CD4-positive, alpha-beta memory T cell (primary cell): ENCODE measurements at places on chromosomes 5 and 9. TPM values are rescaled to one million over a fixed set of nuclear protein-coding genes. Genes with fewer than 3 reads are reported as not detected.

CDX1 gene
- not detected for total RNA-seq

PCDHB14 gene
- total RNA-seq: 0.15 TPM

GFM2 gene
- total RNA-seq: 21.3 TPM

TTC23L gene
- total RNA-seq: not detected

SLC27A6 gene
- not detected for total RNA-seq

MUSK gene
- not detected for total RNA-seq

LPAR1 gene
- total RNA-seq: not detected

FGD3 gene
- 272 TPM for total RNA-seq

- H3K4me3 ChIP-seq: no peak overlapping the region
- no peaks in the 10 kb centered on the region for H3K4me1 ChIP-seq
- DNase-seq: no peak
These were observed 552.6 kb downstream of the CCDC171 start for GRCh38 chr9:16105168-16106020.

GRCh38 chr5:58666598-58667581, 84.0 kb downstream of the RAB3C start:
- H3K4me3 ChIP-seq: no peak overlapping the region
- no peak overlapping the region for H3K27ac ChIP-seq

DNA sequence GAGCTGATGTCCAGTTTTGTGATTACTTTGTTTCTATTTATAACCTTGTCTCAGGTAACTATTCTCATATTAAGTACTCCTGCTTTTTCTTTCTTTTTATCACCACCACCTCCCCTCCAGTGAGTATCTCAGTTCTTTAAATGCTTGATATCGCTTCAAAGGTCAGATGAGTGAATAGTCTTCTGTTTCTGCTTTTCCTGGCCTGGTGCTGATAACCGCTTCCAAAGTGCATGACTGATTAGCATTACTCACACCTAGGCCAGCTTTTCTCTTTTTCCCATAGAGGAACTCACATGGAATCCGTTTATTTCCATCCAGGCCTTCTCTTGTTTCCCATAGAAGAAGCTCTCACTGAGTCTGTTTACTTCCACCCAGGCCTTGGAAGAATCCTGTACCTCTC, 3.2 kb downstream of the SLC36A1 start:
- H3K4me3 ChIP-seq: no peak overlapping the region
- DNase-seq: no peak
- H3K4me1 ChIP-seq: peaks cover 23% of the 10 kb centered on the region
- H3K27me3 ChIP-seq: peaks cover 3% of the 10 kb centered on the region
- H3K36me3 ChIP-seq: no peaks in the 10 kb centered on the region

DNA sequence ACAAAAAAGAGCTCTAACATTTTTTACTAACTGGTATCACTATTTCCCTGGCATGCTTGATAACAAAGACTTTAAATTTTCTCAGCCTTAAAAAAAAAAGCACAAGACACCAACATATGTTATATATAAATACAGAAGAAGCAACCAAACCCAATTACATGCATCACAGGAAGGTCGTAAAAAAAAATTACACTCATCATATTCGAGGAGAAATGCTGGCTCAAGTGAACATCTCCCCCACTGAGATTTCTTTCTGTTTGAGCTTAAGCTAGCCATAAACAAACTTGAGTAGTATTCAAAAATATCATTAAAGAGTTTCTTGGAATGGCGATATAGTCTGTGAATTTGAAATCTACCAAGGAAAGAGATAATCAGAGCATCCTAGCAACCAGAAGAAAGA, 7.5 kb upstream of the MSH3 start:
- DNase-seq: no peak
- H3K36me3 ChIP-seq: peaks cover 14% of the 10 kb centered on the region
- H3K27me3 ChIP-seq: no peaks in the 10 kb centered on the region
- H3K4me1 ChIP-seq: no peaks in the 10 kb centered on the region
- H3K4me3 ChIP-seq: no peak overlapping the region

- H3K4me3 ChIP-seq: no peak overlapping the region
- H3K36me3 ChIP-seq: no peaks in the 10 kb centered on the region
- no peak for DNase-seq
- H3K27me3 ChIP-seq: no peaks in the 10 kb centered on the region
- H3K27ac ChIP-seq: no peak overlapping the region
- no peaks in the 10 kb centered on the region for H3K4me1 ChIP-seq
These were observed 31.3 kb upstream of the MATR3 start for GRCh38 chr5:139262059-139262741.

DNA sequence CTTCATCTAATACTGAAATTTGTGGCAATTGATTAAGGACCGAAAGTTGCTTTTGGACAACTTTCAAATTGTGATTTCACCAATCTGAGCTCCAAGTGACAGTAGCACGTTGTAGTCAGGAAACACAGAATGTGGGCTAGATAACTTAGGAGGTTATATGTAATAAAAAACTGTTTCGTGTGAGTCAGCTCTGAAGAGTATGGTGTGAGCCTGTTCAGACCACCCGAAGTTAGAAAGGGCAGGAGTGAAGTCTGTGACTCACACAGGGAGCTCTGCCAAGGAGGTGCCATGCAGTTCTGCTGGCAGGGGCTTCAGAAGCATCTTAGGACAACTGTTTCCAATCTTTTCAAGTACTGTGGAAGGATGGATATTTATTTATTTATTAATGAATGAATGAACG, 16.4 kb upstream of the ZBTB34 start:
- DNase-seq: no peak
- H3K4me1 ChIP-seq: no peaks in the 10 kb centered on the region
- no peak overlapping the region for H3K4me3 ChIP-seq
- no peaks in the 10 kb centered on the region for H3K36me3 ChIP-seq
- no peaks in the 10 kb centered on the region for H3K27me3 ChIP-seq
- no peak overlapping the region for H3K27ac ChIP-seq

DNA sequence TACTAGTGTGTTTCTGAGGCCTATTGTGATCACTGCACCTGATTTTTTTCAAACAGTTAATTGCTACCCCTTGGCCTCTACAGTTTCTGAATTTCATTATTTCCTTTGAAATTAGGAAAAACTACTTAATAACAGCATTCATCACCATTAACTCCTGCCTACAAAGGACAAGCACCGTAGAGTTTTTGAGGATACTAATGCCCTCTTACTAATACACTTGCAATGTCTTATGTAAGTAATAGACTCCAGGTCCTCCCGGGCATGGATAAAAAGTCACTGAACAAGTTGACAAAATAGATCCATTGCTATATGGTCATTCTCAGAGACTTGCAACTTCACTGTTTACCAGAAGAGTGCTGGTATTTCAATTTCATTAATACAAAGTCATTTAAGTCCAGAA, 1172.5 kb downstream of the CDH12 start:
- no peaks in the 10 kb centered on the region for H3K4me1 ChIP-seq
- H3K4me3 ChIP-seq: no peak overlapping the region
- H3K27ac ChIP-seq: no peak overlapping the region
- no peaks in the 10 kb centered on the region for H3K27me3 ChIP-seq
- no peaks in the 10 kb centered on the region for H3K36me3 ChIP-seq

DNA sequence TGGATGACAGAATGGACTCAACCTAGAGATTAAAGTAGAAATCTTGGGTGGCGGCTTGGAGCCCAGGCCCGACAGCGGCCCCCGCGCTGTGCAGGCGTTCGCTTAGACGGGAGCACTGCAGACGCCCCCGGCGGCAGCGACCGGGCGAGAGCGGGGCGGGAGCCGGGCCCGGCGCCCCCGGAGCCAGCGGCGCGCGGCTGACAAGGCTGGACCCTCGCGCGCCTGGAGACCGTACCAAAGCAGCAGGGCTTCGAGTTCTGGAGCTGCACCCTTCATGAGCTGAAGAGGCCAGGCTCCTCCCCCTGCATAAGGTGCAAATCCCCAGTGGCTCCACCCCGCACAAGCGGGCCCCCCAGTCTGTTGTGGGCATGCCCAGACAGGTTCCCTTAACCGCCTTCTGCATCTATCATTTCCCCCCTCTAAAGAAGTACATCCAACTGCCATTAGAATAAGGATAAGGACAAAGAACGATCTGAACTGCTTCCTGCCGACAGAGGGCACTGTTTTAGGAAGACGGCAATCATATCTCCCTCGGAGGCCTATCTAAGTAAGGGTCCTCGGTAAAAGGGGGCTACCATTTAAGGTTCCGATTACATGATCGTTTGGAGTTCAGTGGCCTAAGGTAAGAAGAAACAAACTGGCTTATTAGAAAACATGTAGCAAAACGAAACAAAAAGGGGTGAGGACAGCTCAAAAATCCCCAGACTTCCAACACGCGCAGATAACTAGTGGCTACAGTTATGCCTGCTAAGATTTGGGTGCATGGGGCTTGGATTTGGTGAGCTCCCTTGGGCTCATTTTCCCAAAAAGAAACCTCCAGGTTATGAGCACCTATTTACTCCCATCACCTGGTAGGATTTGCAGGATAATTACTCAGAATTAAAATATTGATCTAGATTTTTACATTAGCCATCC, 66.3 kb downstream of the RGMB start:
- H3K27ac ChIP-seq: no peak overlapping the region
- no peak overlapping the region for H3K4me3 ChIP-seq
- DNase-seq: no peak
- H3K27me3 ChIP-seq: no peaks in the 10 kb centered on the region

DNA sequence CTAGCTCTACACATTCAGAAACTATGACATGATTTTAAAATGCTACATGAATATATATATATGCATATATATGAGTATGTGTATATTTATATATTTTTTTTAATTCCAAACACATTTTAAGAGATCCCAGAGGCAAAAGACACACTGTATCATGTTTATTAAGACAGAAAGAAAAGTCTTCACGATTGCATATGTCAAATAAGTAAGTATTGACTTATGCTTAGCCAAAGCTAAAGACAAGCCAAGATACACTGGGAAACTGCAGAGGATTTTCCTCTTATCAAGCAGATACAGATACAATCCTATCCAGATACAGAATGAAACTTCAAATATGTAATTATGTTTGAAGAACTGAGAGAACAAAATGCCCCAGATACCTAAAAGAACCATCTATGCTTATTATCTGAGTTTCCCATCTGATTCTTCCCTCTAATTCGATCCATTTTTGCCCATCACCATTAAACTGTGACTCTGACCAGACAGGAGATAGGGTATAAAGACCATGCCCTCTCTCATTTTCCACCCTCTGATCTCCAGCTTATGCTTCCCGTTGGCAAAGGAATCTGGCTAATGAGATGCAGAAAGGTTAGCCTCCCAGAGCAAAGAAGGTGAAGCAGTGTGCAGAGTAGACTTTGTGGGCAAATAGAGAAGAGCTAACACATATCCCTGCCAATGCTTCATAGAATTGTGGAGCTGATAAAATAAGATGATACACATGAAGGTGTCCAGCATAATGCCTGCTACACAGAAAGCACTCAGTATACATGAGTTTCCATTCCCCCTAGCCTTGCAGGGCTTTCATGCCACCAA, 131.0 kb upstream of the TARS1 start:
- H3K36me3 ChIP-seq: no peaks in the 10 kb centered on the region
- H3K4me3 ChIP-seq: no peak overlapping the region
- no peak overlapping the region for H3K27ac ChIP-seq
- H3K4me1 ChIP-seq: no peaks in the 10 kb centered on the region

DNA sequence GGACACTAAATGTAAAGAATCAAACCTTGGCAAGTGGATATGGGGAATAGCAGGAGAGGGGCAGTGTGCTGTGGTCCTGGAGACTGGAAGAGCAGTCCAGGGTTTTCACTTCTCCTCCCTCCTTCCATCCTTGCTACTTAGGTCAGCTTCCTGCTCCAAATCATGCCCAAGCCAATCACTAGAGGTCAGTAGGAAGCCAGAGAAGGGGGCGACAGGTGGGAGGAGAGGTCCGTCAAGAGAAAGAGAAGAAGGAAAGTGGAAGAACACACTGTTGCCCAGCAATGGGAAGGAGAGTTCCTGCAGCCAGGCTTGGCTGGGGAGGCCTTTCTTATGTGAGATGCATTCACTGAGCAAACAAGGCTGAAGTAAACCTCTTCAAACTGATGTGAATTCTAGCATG, 289.6 kb downstream of the DTWD2 start:
- H3K27ac ChIP-seq: no peak overlapping the region
- no peaks in the 10 kb centered on the region for H3K36me3 ChIP-seq
- H3K4me1 ChIP-seq: no peaks in the 10 kb centered on the region
- no peak for DNase-seq

- no peak overlapping the region for H3K27ac ChIP-seq
- H3K4me3 ChIP-seq: no peak overlapping the region
- H3K27me3 ChIP-seq: no peaks in the 10 kb centered on the region
- no peak for DNase-seq
- no peaks in the 10 kb centered on the region for H3K36me3 ChIP-seq
- no peaks in the 10 kb centered on the region for H3K4me1 ChIP-seq
These were observed 14.6 kb upstream of the ANGPTL2 start for GRCh38 chr9:127136880-127137639.

DNA sequence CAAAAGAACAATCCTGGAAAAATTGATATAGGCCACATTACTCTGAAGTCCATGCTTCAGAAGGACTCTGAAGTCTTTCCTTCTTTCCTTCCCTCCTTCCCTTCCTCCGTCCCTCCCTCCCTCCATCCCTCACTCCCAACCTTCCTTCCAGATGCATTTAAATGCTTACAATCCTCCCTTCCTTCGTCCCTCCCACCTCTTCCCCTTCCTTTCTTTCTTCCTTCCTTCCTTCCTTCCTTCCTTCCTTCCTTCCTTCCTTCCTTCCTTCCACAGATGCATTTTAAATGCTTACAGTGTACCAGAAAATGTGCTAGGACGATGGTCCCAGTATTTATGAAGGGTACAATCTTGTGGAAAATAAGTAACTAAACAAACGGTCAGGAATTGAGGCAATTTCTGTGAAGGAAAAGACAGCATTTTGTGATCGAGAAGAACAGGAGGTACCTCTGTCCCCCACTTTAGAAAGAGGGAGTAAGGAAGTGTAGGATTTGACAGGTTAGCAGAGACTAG, 181.3 kb upstream of the TUT7 start:
- H3K4me3 ChIP-seq: no peak overlapping the region
- H3K27me3 ChIP-seq: no peaks in the 10 kb centered on the region
- no peak overlapping the region for H3K27ac ChIP-seq
- H3K4me1 ChIP-seq: no peaks in the 10 kb centered on the region
- no peaks in the 10 kb centered on the region for H3K36me3 ChIP-seq

- DNase-seq: no peak
- H3K36me3 ChIP-seq: no peaks in the 10 kb centered on the region
These were observed 723.8 kb upstream of the EDIL3 start for GRCh38 chr5:85108471-85108870.

GRCh38 chr9:78927099-78927940, 630.4 kb downstream of the PSAT1 start:
- H3K27ac ChIP-seq: no peak overlapping the region
- H3K36me3 ChIP-seq: no peaks in the 10 kb centered on the region
- H3K4me3 ChIP-seq: no peak overlapping the region
- no peak for DNase-seq
- H3K4me1 ChIP-seq: no peaks in the 10 kb centered on the region

DNA sequence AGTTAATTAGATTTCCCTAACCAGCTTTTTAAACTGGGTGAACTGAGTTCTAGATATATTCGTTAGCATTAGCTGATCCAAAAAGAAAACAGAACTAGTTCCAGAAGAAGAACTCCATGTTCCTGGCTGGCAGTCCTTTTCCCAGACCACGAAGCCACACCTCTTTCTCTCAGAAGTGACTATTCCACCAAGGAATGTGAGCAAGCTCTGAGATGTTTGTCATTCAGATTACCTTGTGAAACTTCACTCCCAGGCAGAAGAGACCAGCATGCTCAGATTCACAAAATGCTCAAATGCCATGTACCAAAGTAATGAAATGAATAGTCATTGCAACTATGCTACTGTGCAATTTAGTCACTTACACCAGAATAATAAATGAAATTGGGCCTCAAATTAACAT, 4.4 kb upstream of the SSBP2 start:
- DNase-seq: no peak
- H3K4me1 ChIP-seq: peaks cover 13% of the 10 kb centered on the region
- H3K27ac ChIP-seq: no peak overlapping the region
- no peaks in the 10 kb centered on the region for H3K27me3 ChIP-seq
- H3K36me3 ChIP-seq: no peaks in the 10 kb centered on the region
